RPMI8226 (cell line): ENCODE measurements at places on chromosomes 6 and 20.

DNA sequence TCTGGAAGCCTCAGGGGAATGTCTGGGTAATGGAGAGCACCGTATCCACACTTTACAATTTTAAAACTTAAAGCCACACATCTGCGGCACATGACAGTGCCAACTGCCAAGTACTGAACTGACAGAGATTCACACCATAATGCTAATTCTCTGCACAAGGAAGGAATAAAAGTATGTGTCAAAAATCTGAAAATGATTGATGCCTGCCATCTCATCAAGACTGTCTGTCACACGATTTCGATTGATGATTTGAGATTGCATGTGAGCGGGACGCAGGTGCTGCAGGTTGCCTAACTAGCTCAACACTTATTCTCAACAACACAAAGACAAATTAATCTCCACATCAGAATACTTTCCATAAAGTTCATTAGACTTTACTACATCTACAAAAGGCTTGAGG lies 391.2 kb downstream of the PRKN start:
- no peak for DNase-seq

- DNase-seq: no peak
These were observed 11.6 kb upstream of the ASCC3 start for GRCh38 chr6:100892693-100893092.

DNA sequence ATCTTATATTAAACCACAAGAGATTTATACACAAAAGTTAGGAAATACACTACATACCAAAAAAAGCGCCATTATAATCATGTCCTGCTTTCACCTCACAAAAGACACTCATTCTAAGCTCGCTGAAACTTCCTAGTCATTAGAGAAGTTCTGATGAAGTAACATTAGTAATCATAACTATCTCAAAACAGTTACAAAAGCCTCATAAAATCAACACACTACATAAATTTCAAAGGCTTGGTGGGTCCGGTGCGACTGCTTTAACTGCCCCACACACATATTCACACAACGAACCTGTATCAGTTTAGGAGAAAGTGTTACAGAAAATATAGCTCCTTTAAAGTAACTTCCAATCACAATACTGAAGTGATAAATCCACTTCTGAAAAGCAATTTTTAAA lies 1.9 kb downstream of the PHIP start:
- DNase-seq: no peak

- DNase-seq: no peak
These were observed 243.5 kb downstream of the GMPR start for GRCh38 chr6:16481697-16482399.

- DNase-seq: no peak
These were observed 5.2 kb downstream of the BTBD9 start for GRCh38 chr6:38634518-38634917.

DNA sequence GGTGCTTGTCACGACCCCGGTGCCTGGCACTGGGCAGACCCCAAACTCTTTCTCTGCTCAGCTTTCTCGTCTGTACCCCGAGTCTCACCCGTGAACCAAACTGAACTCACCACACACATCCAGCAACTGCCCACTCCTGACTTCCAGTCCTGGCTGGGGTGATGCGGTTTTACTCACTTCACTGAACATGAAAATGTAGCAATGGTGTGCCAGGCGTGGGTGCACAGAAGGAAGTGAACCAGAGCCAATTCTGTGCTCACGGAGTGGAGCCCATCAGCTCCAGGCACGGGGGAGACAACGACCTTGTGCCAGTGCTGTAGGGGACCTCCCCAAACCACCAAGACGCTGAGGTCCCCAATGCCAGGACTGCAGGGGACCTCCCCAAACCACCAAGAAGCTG lies 78.7 kb upstream of the AFDN start:
- no peak for DNase-seq

DNA sequence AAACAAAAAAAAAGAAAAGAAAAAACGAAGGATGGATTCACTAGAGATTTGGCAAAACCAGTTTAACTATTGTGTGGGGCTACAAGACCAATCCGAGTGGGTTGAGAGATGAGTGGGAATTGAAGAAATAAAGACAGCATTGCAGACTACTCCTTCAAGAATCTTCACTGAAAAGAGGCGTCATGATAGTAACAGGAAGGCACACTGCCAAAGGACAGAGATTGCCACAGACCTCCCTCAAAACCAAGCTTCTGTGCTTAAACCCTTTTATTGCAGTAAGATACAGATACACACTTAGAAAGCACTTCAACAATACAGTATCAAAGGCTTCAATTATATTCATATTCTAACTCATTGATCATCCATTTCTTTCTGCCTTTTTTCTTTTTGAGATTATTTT lies 103.9 kb downstream of the IPCEF1 start:
- no peak for DNase-seq

DNA sequence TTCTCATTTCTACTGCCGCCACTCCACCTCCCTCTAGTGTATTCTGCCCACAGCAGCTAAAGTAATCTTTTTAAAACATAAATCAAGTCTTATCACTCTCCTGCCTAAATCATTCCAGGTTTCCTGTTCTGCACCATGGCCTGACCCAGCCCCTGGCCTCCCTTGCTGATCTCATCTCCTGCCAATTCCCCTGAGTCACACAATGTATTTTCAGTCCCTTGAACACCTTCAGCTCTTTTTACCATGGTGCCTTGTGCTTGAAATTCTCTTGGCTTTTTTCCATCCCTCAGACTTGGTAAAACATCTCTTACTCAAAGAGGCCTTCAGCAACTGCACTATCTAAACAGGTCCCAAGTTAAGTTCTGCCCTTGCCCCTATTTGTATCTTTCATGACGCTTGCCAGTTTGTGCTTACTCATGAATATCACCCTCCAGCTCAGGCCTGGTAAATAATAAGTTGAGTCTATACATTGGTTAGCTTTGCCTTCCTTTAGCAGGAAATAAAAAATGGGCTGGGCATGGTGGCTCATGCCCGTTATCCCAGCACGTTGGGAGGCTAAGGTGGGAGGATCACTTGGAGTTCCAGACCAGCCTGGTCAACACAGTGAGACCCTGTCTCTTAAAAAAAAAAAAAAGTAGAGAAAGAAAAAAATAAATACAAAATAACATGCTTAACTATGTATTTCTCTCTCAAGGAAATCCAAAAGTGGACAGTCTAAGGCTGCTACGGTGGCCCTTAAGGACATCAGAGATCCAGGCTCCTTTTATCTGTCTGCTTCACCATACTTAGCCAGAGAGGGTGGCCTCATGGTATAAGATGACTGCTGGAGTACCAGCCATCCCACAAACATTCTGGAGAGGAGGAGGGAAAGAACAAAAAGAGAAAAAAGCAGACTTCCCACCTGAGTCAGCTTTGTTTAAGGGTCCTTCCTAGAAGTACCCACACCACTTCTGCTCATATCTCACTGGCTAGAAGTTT lies 62.2 kb downstream of the ARFGEF2 start:
- no peak for DNase-seq

DNA sequence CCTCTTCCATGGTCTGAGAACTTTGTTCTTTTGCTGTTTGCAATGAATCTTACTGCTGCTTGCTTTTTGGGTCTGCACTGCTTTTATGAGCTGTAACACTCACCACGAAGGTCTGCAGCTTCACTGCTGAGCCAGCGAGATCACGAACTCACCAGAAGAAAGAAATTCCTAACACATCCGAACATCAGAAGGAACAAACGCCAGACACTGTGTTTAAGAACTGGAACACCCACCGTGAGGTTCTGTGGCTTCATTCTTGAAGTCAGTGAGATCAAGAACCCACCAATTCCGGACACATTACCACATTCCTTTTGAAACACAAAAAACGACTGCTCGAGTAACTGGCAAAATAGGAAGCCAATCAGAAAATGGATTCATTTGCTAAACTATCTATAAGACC lies 471.8 kb downstream of the TFAP2A start:
- no peak for DNase-seq

- DNase-seq: no peak
These were observed 1.2 kb downstream of the GPRC6A start for GRCh38 chr6:116827561-116828240.

DNA sequence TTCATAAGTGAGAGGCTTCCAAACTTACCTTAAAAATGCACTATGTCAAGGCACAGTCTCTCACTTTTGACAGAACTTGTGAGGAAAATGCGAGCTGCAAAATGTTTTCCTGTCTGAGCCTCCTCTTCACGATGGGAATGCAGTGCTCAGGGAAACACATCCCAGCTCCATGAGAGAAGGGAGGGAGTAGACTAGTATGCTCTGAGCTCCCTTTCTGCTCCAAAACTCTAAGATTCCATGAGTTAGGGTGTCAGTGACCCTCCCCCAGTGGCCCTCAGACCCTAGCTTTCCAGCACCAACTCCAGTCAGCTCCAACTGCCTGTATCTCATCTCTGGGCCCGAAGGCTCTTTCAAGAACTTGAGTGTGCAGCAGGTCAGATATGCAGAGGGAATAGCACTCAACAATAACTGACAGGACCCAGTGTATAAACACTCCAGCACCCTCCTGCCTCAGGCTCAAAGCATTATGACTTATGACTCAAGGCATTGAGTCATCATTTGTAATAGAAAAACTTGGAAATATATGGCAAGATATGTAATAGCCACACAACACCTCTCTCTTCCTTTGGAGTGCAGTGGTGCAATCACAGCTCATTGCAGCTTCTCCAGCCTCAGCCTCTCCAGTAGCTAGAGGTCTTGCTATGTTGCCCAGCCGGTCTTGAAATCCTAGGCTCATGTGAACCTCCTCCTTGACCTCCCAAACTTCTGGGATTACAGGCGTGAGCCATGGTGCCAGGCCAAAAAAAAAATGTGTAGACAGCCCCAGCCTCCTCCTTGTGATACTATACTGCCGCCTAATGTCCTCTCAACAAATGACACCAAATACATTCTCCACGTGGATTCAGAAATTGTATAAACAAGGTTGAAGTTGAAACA lies 16.7 kb upstream of the ENTPD6 start:
- peak; percentile 64 for DNase-seq

DNA sequence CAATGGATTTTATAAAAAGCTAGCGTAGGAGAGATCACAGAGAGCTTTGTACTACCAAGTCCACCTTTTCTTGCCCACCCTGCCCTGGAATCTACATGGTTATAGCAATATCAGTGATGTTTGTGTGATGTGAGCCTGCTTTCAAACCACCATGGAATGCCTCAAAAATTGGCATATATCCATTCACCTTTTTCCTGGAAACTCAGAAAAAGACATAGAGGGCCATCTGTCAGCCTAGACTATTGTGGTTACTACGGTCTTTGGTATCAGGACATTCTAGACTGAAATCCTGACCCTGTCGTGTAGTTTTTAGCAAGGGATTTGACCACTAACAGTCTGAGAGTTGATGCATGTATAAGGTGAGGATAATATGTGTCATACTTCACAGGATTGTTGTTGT lies 239.6 kb downstream of the GRIK2 start:
- DNase-seq: no peak

DNA sequence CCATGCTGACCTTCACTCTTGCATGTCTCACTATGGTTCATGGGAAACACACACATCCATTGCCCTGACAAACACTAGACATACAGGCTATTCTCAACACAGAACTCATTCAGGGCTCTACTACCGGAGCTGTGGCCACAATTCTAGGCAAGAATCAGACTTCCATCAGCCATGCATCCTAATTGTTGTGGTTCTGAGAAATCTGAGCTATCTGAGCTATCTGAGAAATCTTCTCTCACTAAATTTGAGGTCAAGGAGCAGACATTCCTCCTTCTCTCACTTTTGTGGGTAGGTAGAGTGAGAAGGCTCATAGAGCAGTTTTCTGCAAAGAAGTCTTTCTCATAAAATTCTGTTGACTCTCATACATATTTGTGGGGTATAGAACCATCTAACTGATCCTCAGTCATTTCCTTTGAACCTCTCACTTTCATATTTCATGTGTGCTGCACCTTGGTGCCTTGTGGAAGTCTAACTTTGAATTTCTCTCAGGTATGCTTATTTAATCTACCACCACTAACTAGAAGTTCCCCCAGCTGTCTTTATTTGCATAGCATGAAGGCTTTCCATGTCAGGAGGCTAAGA lies 43.6 kb downstream of the ADGRF1 start:
- DNase-seq: no peak

DNA sequence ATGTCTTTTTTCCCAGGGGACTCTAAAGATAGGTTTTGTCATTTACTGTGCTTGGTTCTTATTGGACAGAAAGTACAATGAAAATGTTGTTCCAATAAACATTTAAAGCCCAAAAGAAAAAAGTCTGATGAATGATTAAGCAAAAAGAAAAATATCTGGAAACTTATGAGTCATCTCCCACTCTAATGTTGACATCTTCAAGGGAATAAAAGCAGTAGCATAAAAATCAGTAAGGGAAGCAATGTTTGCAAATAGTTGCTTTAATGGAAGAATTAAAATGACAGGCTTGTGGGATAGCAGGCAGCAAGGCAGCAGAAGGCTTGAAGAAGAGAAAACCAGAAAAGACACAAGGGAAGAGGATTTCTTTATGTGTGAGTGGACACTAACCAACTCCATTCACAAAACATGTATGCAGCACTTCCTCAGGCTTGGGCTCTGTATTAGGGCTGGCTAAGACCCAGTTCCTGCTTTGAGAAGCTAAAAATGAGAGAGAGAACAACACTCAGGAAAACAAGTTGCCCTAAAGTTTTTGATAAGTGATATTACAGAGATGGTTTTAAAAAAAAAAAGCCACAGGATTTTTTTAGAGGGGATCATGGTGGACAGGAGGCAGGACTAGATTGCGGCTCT lies 263.2 kb upstream of the NT5E start:
- DNase-seq: no peak

DNA sequence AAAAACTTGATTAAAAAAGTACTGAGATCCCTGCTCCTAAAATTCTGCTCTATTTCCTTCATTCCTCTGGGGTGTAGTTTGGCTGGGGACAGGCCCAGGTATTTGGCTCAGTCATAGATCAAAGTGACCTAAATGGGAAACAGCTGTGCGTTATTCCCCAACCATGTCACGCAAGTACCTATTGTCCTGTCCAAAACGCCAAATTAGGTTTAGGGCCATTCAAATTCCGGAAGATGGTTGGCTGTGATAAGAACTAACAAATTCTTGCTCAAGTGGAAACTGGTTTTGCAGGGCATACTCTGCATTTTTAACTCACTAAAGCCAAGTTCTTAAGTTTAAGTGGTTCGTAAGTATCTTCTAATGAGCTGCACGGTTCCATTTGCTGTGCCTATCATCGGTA lies 147.6 kb upstream of the TMEM170B start:
- DNase-seq: no peak

DNA sequence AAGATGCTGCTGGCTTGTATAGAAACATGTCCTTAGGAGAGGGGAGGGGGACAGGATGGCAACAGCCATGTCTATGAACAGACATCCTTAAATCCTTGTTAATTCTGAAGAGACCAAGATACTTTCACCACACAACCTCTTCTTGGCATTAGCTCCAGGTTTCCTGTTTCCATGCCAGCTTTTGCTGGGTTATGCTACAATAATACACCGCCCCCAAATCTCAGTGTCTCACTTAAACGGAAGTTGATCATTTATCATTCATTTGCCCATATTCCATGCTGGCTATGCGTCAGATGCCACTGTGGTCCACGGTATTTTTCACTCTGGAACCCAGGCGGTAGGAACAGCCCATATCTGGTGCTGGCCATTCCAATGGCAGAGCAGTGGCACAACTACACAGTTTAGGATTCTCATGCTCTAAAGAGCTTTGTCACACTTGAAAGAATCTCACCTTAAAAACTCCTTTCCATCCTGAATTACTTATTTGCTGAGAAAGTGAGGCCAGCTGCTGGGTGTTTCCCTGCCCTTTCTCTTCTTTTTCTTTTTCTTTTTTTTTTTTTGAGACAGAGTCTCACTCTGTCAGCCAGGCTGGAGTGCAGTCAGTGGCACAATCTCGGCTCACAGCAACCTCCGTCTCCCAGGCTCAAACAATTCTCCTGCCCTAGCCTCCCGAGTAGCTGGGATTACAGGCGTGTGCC lies 3.7 kb upstream of the RNASET2 start:
- DNase-seq: no peak
